ENCODE measurements at places on chromosomes 1 and 21.

- DNase-seq: peak; percentile 1
These were observed 9.8 kb downstream of the TNFRSF18 start for GRCh38 chr1:1196431-1197187.

DNA sequence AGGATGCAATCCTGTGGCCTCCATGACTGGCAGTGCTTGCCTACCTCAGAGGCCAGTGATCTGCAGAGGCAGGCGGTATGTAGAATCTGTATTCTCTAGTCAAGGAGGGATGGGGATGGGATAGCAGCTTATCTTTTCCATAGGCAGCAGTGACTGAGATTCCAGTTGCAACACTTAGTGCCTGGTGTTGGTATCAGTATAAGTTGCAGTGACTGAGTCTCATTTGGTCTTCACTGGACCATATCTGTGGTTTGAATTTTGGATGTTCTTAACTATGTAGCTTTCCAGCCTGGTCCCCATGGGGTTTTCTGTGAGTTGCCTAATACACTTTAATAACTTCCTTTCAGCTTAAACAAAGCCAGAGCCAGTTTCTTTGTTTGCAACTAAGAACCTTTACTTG, 16.5 kb downstream of the DYRK1A start:
- DNase-seq: no peak

GRCh38 chr1:115893545-115893944, 52.6 kb upstream of the NHLH2 start:
- no peak for DNase-seq

GRCh38 chr1:90973897-90974798, 47.7 kb downstream of the ZNF644 start:
- DNase-seq: no peak

- no peak for DNase-seq
These were observed 243.0 kb downstream of the PBX1 start for GRCh38 chr1:164801791-164802502.

DNA sequence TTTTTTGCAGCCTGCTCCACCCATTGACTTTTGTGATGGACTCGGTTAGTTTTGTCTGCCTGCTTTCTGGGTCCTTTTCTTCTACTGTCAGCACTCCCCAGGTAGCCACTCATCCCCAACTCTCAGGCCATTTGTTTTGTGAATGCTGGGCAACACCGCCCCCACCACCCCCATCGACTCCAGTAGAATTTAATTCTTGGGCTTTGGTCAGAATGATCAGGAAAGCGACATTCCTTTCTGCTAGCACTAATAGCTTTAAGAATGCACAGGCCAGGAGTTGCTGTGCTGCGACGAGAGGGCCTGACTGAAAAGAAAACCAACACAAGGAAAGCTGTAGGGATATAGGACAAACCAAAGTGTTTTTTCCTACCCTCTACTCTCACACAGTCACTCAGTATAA, 144.4 kb downstream of the CDC7 start:
- DNase-seq: no peak

DNA sequence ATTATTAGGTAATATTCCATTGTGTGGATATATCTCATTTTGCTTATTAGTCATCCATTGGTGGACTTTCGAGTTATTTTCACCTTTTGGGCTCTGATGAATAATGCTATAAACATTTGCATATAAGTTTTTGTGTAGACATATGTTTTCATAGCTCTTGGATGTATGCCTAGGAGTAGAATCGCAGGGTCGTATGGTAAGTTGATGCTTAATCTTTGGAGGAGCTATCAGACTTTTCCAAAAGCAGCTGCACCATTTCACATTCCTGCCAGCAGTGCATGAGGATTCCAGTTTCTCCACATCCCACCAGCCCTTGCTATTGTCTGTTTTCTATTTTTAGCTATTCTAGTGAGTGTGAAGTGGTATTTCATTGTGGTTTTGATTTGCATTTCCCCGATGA, 120.3 kb upstream of the TMEM51 start:
- DNase-seq: no peak

- no peak for DNase-seq
These were observed at the start of gene MLLT11 for GRCh38 chr1:151060007-151060656. Gene MLLT11, plus strand, starts transcription at chr1:151060397. Its CDS starts 6,828 bp downstream, at chr1:151067225.

DNA sequence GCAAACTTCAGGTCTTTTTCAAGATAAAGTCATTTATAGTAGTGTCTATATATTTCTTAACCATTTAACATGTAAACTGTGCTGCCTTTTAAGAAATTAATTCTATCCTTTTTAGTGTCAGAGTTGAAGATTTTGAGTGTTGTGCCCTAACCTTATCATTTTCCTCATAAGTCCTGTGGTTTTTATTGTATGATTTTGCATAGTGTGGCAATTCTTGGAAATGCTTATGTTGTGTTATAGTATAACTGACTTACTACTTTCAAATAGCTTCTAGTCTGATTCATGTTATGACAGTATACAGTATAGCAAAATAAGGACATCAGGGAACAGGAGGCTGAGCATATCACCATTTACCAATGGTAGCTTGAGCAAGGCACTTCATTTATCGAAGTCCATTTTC, 99.1 kb downstream of the PTBP2 start:
- DNase-seq: no peak

GRCh38 chr1:76140227-76140626, 65.7 kb downstream of the ST6GALNAC3 start:
- no peak for DNase-seq

DNA sequence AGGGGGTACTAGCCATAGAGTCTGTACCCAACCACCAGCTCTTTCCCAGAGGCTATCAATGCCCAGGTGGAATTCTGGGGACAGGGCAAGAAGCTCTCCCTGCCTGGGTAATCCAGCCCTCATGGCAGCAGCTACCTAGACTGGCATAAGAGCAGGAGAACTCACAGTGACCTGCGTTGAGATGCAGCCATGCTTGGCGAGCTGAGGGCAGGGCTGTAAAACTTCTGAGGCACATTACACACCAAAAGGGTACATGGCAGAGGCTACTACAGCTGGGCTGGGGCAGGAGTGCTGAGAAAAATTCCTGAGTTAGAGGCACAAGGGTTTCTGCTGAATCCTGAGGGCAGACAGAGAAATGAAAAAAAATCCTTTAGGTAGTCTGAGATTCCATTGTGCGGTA, 927.9 kb upstream of the B3GALT2 start:
- no peak for DNase-seq

DNA sequence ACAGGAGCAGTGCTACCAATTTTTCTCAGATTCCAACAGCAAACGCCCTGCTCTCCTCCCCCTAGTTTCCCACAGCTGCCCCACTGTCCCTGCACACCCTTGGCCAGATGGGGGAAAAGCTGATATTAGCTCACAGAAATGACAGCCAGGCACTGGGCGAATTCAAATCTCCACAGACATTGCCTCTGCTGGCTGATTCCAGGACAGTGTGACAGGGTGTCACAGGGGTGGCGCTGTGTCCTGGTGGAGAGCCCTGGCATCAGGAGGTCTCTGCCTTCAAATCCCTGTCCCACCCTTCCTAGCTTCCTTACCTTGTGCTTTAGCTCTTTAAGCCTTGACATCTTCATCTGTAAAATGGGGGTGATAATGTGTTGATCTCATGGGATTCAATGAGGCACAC, 10.4 kb downstream of the OLIG1 start:
- no peak for DNase-seq

- no peak for DNase-seq
These were observed 68.3 kb downstream of the ADARB1 start for GRCh38 chr21:45142469-45143308.

- DNase-seq: no peak
These were observed 42.5 kb upstream of the CSF3R start for GRCh38 chr1:36525166-36525565.

DNA sequence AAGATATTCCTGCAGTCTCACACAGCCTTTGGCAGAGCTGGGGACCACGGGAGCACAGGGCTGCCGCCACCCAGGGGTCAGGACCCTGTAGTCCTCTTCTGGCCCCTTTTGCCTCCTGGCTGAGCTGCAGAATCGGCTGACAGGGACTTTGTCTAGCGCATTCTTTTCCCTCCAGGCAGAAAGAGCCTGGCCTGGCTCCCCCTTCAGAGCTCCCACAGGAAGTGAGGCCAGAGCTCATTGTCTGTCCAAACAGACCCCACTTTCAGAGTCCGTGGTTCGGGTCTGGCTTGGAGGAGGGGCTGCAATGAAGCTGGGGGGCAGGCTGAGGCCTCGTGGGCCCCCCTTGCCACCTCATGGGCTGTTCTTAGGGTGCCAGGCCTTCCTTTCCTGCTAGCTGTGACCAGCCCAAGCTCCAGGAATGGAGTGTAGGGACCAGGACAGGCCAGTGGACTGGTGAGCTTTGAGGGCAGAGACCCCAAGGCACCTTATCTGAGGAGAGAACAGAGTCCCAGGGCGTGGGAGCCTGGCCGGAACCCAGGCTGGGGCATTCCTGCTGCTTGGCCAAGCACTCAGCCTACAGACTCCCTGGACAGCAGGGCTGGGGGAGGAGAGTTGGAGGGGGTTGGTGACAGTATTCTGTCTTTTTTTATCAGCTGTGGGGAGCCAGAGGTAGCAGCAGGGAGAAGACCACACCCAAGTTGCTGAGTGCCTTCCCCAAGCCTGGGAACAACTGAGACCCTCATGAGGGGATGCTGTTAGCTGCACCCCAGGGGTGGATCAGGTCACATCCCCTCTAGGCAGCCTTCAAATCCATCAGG, 4.7 kb downstream of the CELSR2 start:
- no peak for DNase-seq

DNA sequence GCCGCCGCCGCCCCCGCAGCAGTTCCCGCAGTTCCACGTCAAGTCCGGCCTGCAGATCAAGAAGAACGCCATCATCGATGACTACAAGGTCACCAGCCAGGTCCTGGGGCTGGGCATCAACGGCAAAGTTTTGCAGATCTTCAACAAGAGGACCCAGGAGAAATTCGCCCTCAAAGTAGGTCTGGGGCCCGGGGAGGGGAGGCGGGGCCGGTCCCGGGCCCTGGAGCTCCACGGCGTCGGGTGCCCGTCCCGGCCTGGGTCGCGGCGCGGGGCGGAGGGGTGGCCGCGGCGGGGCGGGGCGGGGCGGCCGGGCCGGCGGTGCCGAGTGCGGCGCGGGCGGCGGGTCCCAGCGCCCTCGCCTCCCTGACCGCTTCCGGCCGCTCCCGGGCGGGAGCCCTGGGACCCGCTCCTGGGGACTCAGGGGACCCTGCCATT, 646 bp downstream of the MAPKAPK2 start:
- peak; percentile 24 for DNase-seq

- no peak for DNase-seq
These were observed 16.9 kb downstream of the MACO1 start for GRCh38 chr1:25447547-25447946.

DNA sequence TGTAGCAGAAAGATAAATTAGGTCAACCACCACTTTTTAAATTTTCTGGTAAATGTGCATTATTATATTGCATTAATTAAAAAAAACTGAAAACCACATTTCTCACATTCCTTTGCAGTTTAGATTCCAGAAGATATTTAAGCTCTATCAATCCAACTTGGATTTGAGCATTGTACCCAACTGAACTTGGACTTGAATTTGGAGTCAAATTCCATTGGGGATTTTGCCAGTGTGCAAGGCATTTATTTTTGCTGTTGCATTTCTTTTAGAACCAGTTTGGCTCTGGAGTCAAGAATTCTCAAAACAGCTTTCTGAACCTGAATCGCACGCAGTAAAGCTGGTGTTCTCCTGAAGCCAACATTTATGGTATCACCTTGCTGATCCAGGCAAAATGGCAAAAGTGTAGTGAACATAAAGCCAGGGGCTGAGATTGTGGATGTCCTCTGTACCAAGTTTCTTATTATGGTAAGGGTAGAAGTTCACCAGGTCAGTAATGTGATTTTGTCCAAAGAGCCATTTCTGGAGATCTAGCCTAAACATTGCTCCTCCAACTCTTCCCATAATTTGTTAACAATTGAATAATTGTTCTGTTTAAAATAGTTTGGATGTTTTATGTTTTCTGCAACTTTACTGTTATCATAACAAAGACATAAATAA, 890.9 kb downstream of the LRRIQ3 start:
- DNase-seq: no peak

Measured in effector CD4-positive, alpha-beta T cell (primary cell).